ENCODE measurements at places on chromosomes 5 and 9.

DNA sequence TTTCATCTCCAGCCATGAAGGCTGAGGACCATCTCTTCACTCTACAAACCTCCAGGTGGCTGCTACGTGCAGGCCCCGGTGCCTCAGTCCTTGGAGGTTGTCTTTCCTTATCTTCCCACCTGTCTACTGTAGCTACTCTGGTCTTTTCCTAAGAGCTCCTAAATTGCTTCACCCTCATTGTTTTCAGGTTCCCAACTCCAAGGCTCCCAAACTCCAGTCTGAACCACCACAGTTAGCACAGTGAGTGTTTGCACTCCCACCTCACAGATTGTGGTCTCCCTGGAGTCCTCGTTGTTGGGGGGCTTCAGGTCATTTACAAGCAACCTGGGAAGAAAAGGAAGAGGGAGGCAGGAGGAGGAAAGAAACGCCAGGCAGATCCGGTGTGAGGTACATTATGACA lies 85.3 kb downstream of the NSUN2 start:
- no peak for DNase-seq

- DNase-seq: no peak
These were observed 151.0 kb upstream of the PAPPA start for GRCh38 chr9:116002624-116003023.

DNA sequence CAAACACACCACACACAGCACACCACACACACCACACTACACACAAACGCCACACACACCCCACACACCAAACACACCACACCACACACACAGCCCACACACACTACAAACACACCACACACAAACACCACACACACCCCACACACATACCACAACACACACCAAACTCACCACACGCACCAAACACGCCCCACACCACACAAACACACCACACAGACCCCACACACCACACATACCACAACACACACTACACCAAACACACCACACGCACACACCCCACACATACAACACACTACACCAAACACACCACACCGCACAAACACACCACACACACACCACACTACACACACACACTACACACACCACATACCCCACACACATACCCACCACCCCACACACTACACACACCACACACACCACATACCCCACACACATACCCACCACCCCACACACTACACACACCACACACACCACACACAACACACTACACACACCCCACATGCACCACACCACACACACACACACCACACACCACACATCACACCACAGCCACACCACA lies 151.2 kb downstream of the ERCC6L2 start:
- DNase-seq: no peak

GRCh38 chr9:2053883-2054845 lies 39.0 kb downstream of the SMARCA2 start:
- peak; percentile 84 for DNase-seq

GRCh38 chr5:130115686-130116085 lies 211.4 kb downstream of the CHSY3 start:
- DNase-seq: no peak

DNA sequence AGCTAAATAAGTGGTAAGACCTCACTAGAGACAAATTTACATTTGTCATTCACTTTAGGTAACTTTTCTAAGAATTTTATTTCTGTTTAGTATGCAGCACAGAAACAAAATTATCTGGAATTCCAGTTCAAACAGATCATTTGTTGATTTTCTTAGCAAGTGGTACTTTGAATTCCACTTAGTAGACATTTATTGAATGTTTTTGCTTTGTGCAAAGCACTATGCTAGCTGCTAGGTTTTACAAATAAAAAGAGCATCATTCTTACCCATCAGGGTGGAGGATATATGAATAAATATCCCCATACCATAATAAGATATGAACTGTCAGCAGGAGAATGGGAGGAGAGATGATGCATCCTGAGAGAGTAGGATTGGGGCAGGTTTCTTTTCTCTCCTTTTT lies 35.4 kb downstream of the GNG10 start:
- no peak for DNase-seq

DNA sequence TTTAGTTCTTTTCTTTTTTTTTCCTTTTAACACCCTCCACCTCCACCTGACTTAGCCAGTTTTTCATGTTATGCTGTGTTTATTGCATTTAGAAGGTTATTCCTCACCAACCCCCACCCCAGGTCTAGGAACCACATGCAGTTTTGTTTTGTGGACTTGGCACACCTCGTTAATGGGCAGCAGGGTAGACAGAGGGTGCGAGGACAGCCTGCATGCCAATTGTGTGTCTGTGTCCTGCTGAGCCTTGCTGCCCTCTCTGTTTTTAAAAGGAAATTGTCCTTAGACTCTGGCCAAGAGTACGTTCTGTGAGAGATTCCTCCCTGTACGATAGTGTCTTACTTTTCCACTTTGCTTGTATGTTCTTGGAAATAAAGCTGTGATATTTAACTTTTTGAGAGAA lies 13.9 kb downstream of the PIK3R1 start:
- DNase-seq: no peak

GRCh38 chr9:127852829-127853228 lies 1.6 kb downstream of the ENG start:
- no peak for DNase-seq

- DNase-seq: no peak
These were observed 23.9 kb downstream of the IRX2 start for GRCh38 chr5:2727550-2727949.

DNA sequence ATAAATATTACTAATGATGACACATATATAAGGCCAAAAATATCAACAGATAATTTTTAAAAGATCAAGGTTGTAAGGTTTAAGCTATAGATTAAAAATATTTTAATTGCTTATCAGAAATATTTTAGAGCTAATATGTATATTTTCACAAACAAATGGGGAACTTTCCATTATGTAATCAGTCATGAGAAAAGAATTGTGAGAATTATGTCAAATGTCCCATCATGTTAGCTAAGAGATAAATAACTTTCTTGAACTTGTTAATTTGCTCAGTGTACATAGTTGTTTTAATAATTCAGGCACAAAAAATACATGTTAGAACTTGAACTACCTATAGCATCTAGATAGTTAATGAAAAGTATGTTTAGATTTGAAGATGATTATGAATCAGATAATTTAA lies 67.7 kb downstream of the SYK start:
- DNase-seq: no peak

- no peak for DNase-seq
These were observed 101.9 kb downstream of the LNPEP start for GRCh38 chr5:97037819-97038218.

DNA sequence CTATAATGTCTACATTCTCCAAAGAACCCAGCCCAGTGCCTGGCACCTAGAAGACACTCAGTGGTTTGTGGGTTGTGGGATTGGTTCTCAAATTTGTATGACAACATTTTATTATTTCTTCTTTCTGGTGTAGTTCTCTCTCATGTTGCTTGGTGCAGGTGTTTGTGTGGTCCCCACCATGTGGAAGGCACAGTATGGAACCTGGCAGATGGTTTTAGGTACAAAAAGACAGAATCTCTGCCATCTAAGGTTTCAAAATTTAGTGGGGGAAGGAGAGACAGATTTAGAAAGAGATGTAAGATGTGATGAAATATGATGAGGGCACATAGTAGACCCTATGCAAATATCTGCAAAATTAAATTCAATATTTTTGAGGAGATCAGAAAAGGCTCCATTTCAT lies 323.8 kb downstream of the CDK5RAP2 start:
- DNase-seq: no peak

- no peak for DNase-seq
These were observed 187.3 kb downstream of the FBN2 start for GRCh38 chr5:128350705-128351104.

- no peak for DNase-seq
These were observed 86.7 kb upstream of the PCA3 start for GRCh38 chr9:76677481-76678055.

Data from astrocyte of the cerebellum (primary cell).